ENCODE measurements at places on chromosomes 4 and X.

DNA sequence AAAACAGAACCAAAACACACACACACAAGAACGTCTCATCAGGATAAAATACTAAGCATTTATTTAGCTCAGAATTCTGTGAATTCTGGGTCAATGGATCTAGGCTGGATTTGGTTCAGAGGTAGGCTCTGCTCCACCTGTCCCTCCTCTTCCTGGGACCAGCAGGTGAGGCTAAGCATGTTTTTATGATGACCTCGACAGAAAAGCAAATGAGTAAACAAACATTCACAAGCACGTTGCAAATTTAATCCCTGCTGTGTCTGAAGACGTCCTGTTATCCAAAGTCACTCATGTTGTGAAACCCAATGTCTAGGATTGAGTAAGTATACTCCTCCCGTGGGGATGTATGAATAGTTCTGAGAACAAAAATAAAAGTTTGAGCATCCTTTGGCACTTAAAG lies 371.4 kb upstream of the TECRL start:
- no peak for DNase-seq

- no peak for DNase-seq
These were observed 66.8 kb downstream of the SOWAHB start for GRCh38 chr4:76830964-76831703.

GRCh38 chrX:45888518-45888917 lies 656.7 kb downstream of the ZNF674 start:
- DNase-seq: no peak

DNA sequence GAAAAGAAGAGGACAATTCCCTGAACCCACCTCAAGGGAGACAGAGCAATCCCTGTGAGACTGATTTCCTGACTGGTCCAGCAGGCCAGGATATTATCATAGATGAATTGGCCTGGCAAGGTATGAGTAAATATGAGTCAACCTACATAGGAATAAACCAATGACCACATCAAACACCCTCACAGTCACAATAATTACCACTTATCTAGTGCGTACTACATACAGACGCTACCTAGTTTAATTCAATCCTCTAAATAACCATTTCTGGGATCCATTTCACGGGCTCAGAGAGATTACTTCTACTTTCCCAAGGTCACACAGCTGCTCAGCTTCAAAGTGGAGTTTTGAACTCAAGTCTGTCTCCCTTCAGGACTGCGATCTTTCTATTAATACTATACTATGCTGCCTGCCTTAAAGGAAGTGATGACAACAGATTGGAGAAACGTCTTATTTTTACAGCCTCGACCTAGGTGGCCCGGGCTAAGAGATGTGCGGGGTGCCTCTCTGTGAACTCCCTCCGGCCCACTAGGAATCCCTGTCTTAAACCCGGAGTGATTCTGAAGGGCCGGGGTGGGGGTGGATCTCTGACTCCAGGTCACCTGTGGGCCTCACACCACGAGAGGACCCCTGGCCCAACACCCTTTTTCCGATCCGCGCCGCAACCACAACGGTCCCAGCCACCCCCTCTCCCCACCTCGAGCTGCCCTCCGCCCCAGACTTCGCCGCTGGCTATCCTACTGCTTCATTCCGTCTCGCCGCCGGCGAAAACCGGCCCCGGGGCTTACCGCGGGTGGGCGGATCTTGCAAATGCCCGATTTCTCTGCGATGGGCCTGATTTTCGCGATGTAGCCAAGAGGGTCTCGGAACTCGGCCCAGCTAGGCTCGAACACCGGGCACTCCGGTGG lies 800 bp downstream of the KDM5C start:
- no peak for DNase-seq

DNA sequence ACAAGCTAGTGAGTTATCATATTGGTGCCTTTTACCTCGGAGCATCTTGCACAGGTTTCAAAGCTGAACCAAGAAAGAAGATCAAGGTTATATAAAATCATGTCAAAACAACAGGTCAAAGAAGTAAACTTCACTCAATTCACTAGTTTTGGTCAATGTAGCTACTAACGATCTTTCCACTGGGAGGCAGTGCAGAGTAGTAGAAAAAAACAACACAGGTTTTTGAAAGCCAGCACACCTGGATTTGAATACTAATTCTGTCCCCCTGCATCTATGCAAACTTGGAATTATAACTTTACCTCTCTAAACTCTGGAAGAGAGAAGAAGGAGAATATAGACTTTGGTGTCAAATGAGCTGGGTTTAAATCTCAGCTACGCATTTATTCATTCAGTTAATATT lies 266.1 kb downstream of the GRIA3 start:
- DNase-seq: no peak

DNA sequence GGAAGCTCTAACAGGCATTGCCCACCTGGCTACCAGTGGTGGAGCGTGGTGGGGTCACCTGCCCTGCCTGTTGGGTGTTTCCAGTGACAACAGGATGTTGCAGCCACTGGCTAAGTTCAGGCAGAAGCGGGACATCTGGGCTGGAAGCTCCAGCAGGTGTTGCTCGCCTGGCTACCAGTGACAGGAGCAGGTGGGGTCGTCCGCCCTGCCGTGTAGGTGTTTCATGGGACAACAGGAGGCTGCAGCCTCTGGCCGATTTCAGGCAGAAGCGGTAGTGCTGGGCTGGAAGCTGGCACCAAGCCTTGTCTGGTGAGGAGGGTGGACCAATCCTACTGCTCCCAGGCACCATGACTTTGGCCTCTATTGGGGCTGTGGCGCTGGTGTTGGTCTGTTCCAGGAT lies 39.4 kb downstream of the RIPPLY1 start:
- DNase-seq: no peak

All from stimulated activated CD4-positive, alpha-beta T cell treated with anti-CD3 and anti-CD28 coated beads, Interleukin-4, amount 100 ng/mL, for 48 hours (primary cell).